ENCODE measurements at places on chromosomes 13 and 19. TPM values are rescaled to one million over a fixed set of nuclear protein-coding genes. Genes with fewer than 3 reads are reported as not detected.

The PHF11 gene
- total RNA-seq = 98.3 TPM

The IGFL1 gene
- not detected for total RNA-seq

The CEACAM8 gene
- not detected for total RNA-seq

The CADM4 gene
- total RNA-seq = not detected

The ZNF471 gene
- total RNA-seq = 0.67 TPM

The C1QTNF9 gene
- not detected for total RNA-seq

The PRR20E gene
- total RNA-seq = not detected

The POU2F2 gene
- total RNA-seq = 17.0 TPM

The GIPR gene
- total RNA-seq = 9.4 TPM

The CEACAM1 gene
- total RNA-seq = 1.3 TPM

The MAMSTR gene
- total RNA-seq = 0.17 TPM

The C19orf33 gene
- not detected for total RNA-seq

The PABPC3 gene
- 1.4 TPM for total RNA-seq

The DCLK1 gene
- not detected for total RNA-seq

The ZNF98 gene
- total RNA-seq = not detected

The ZNF835 gene
- 0.75 TPM for total RNA-seq

The KLHL1 gene
- total RNA-seq = not detected

The BEST2 gene
- not detected for total RNA-seq

The SOX21 gene
- total RNA-seq = not detected

The SIRT2 gene
- total RNA-seq = 90.6 TPM

The MARCHF2 gene
- total RNA-seq = 14.5 TPM

The ZNF66 gene
- total RNA-seq = 7.3 TPM
